CD4-positive, CD25-positive, alpha-beta regulatory T cell (primary cell): ENCODE measurements at places on chromosomes 5 and 9. TPM values are rescaled to one million over a fixed set of nuclear protein-coding genes. Genes with fewer than 3 reads are reported as not detected.

The POU5F2 gene
- 0.48 TPM for polyA plus RNA-seq

The OBP2A gene
- polyA plus RNA-seq: not detected

The IARS1 gene
- polyA plus RNA-seq: 51.1 TPM

The MARCHF3 gene
- polyA plus RNA-seq: 12.5 TPM

The FCN1 gene
- not detected for polyA plus RNA-seq

The NTNG2 gene
- polyA plus RNA-seq: 0.50 TPM

The POLR3G gene
- polyA plus RNA-seq: 1.9 TPM

The PLGRKT gene
- 46.0 TPM for polyA plus RNA-seq

The CLTB gene
- 109 TPM for polyA plus RNA-seq

The FOXD4L6 gene
- not detected for polyA plus RNA-seq

The DIPK1B gene
- polyA plus RNA-seq: 0.16 TPM

The COL5A1 gene
- not detected for polyA plus RNA-seq

The IFNA13 gene
- polyA plus RNA-seq: not detected

The OBP2B gene
- not detected for polyA plus RNA-seq

The FGD3 gene
- 71.6 TPM for polyA plus RNA-seq

The SLC9A3 gene
- polyA plus RNA-seq: 2.9 TPM

The SNAPC3 gene
- 15.3 TPM for polyA plus RNA-seq

The PCDHA12 gene
- not detected for polyA plus RNA-seq

The TTLL11 gene
- 6.1 TPM for polyA plus RNA-seq

The CDC20B gene
- polyA plus RNA-seq: not detected

The GRIA1 gene
- polyA plus RNA-seq: not detected

The SV2C gene
- polyA plus RNA-seq: 0.05 TPM

The FSTL4 gene
- not detected for polyA plus RNA-seq

The FBP2 gene
- not detected for polyA plus RNA-seq

The IFNA4 gene
- polyA plus RNA-seq: not detected

The ORM2 gene
- polyA plus RNA-seq: not detected

The LCN15 gene
- polyA plus RNA-seq: not detected

The PRR16 gene
- polyA plus RNA-seq: not detected

The PCDHB14 gene
- polyA plus RNA-seq: not detected

The ZNF608 gene
- polyA plus RNA-seq: not detected

The MCIDAS gene
- not detected for polyA plus RNA-seq

The FGF18 gene
- 0.18 TPM for polyA plus RNA-seq

The XPA gene
- 21.8 TPM for polyA plus RNA-seq

The FREM1 gene
- polyA plus RNA-seq: not detected

The C9orf57 gene
- polyA plus RNA-seq: not detected

The NR6A1 gene
- polyA plus RNA-seq: not detected

The ANKRD34B gene
- polyA plus RNA-seq: not detected

The PCDHGC5 gene
- not detected for polyA plus RNA-seq

The GRXCR2 gene
- not detected for polyA plus RNA-seq

The TRAF2 gene
- 11.0 TPM for polyA plus RNA-seq

The FCN2 gene
- not detected for polyA plus RNA-seq

The GABRP gene
- not detected for polyA plus RNA-seq

The DNAJC18 gene
- polyA plus RNA-seq: 4.0 TPM

The CTXN3 gene
- polyA plus RNA-seq: not detected

The BHMT2 gene
- polyA plus RNA-seq: not detected

The SLC4A9 gene
- not detected for polyA plus RNA-seq

The PCDHGA12 gene
- not detected for polyA plus RNA-seq

The OR1L4 gene
- polyA plus RNA-seq: not detected

The SLC1A3 gene
- not detected for polyA plus RNA-seq

The ADRA1B gene
- not detected for polyA plus RNA-seq

The NOXA1 gene
- polyA plus RNA-seq: 0.83 TPM

The DNAI1 gene
- not detected for polyA plus RNA-seq

The AHRR gene
- polyA plus RNA-seq: 0.52 TPM

The PGM5 gene
- polyA plus RNA-seq: not detected

The NPDC1 gene
- polyA plus RNA-seq: 4.2 TPM

The NAIF1 gene
- 7.8 TPM for polyA plus RNA-seq

The CYLC2 gene
- polyA plus RNA-seq: not detected

The CRHBP gene
- not detected for polyA plus RNA-seq

The CER1 gene
- not detected for polyA plus RNA-seq
